Sigmoid colon (tissue), 7 donors: ENCODE measurements at places on chromosomes 1 and 21. TPM values are rescaled to one million over a fixed set of nuclear protein-coding genes. Genes with fewer than 3 reads are reported as not detected.
A peak's percentile ranks its signal among the peaks of the same experiment; 100 is the strongest.

DNA sequence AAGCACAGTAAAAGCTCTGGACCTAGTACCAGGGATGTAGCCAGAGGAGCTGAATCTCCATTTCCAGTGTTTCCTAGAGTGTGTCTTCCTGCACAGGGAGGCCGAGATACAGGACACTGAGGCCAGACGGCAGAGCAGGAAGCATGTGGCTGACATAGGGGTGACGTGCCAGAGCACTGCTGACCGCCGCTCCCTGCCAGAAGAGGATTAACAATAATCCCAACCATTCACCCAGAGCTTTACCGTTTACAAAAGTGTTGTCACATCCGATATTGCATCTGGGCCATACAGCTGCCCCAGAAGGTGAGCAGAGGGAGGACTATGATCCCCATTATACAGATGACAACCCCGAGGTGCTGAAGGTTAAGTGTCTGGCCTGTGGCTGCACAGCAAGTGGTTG is 5.8 kb upstream of the CLDN19 start:
- no peak overlapping the region for H3K27ac ChIP-seq
- peaks cover 19% of the 10 kb centered on the region for H3K36me3 ChIP-seq
- DNase-seq, result no peak

DNA sequence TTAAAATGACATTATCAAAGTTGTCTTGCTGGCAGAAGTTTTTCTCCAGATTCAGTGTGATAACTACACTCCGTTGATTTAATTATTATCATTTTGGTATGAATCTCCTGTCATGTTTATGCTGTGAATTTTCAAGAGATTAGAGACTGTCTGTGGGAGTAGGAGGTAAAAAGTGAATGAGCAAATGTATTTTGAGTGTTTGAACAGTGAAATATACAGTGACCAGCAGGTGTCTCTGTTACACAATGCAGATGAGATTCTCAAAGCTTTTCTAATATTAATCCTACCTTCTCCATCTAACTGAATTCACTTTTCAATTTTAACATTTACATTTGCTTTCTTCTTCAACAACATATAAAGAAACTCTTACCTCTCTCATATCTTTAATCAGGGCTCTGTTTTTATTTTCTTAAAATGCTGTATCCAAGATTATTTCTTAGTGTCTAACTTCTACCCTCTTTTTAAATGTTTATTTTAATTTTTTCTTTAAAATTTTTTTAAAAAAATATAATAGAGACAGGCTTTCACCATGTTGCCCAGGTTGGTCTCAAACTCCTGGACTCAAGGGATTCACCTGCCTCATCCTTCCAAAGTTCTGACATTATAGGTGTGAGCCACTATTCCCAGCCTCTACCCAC is 20.9 kb upstream of the HSPA13 start:
- H3K27me3 ChIP-seq, result no peaks in the 10 kb centered on the region
- H3K4me1 ChIP-seq, result no peaks in the 10 kb centered on the region
- no peaks in the 10 kb centered on the region for H3K36me3 ChIP-seq
- H3K4me3 ChIP-seq, result no peak overlapping the region
- H3K27ac ChIP-seq, result no peak overlapping the region

GRCh38 chr1:49199564-49199963 is 422.9 kb upstream of the BEND5 start:
- no peaks in the 10 kb centered on the region for H3K4me1 ChIP-seq
- H3K4me3 ChIP-seq, result no peak overlapping the region
- no peaks in the 10 kb centered on the region for H3K27me3 ChIP-seq
- DNase-seq, result no peak

Gene SMAP2
- 24.3 TPM for total RNA-seq

DNA sequence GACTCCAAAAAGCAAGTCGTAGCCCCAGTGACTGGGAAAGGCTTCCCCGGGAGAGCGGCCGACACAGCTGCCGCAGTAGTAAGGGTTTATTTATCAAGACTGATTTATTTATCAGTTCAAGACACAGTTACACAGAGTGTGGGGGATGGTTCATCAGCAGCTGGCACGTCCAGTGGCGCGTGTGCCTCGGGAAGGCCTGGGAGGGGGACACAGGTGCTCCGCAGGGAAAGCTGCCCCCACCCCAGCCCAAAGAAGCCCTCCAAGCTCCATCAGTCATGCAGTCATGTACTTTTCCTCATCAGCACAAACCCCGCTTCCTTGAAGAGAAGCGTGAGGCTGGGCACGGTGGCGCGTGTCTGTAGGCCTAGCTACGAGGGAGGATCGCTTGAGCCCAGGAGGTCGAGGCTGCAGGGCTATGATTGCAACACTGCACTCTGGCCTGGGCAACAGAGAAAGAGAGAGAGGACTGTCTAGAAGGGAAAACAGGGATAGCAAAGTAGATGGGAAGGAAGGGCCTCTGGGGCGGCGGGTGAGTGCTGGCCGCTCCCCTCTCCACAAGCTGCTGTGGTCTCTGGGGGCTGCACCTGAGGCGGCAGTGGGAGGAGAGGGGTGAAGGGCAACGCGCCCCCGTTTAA is 53.2 kb downstream of the PRKCZ start:
- H3K4me1 ChIP-seq, result no peaks in the 10 kb centered on the region
- H3K36me3 ChIP-seq, result no peaks in the 10 kb centered on the region

GRCh38 chr1:218425647-218426342 is 80.7 kb downstream of the TGFB2 start:
- no peaks in the 10 kb centered on the region for H3K36me3 ChIP-seq
- no peaks in the 10 kb centered on the region for H3K27me3 ChIP-seq
- H3K4me3 ChIP-seq, result no peak overlapping the region
- DNase-seq, result no peak

GRCh38 chr1:4762146-4762545 is 107.7 kb downstream of the AJAP1 start:
- no peak overlapping the region for H3K4me3 ChIP-seq
- DNase-seq, result no peak
- H3K27ac ChIP-seq, result no peak overlapping the region
- no peaks in the 10 kb centered on the region for H3K4me1 ChIP-seq
- H3K36me3 ChIP-seq, result no peaks in the 10 kb centered on the region

Gene LCE3E
- total RNA-seq, result not detected

Gene AZIN2
- 2.5 TPM for total RNA-seq

DNA sequence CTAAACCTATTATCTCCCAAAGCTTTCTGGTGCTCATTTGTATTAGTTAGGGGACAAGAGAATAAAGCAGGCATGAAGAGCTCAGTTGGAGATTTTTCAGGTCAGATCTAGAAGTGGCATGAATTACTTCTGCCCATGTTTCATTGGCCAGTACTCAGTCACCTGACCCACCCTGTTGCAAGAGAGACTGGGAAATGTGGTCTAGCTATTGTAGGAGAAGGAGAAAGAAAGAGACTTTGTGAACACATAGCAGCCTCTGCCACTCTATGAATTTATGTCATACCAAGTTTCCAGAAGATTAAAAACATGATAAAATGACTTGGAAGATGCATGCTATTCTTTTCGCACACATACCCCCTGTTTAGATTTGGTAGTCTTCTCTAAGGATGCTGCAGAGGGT is 302.3 kb upstream of the RUNX1 start:
- no peak for DNase-seq
- H3K27ac ChIP-seq, result no peak overlapping the region
- no peaks in the 10 kb centered on the region for H3K27me3 ChIP-seq
- H3K4me3 ChIP-seq, result no peak overlapping the region

DNA sequence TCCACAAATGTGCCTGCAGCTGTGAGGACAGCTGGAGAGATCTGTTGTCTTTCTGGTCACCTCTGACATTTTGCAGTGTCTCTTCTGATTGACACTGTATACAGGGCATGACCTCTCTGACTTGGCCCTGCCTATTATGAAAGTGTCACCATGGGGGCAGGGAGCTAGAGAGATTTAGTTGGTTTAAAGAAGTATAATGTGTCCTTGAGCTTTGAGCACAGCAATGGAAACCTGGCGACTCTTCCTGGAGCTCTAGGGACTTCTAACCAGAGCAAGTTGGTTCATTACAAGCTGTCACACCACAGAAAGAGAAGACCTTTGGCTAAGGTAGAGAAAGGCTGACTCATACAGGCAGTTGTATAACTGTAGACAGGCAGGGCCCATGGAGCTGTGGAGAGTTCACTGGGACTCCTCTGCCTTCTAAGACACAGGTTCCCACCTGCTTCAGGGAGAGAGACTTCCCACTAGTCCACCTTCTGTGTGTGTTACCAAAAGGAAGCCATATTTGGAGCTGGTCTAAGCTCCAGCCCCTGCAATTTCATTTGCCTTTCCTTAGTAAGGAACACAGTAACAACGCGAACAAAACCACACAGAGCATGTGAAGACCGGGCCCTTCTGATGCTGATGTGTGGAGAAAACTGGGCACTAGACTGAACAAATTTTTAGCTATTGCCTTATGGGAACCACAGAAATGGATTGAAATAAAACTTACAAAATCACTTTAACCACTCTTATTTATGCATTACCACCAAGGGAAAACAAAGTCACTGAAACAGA is 90.5 kb upstream of the ADAR start:
- H3K4me1 ChIP-seq, result no peaks in the 10 kb centered on the region
- H3K36me3 ChIP-seq, result no peaks in the 10 kb centered on the region
- H3K4me3 ChIP-seq, result no peak overlapping the region
- no peak overlapping the region for H3K27ac ChIP-seq
- no peak for DNase-seq

- H3K36me3 ChIP-seq, result no peaks in the 10 kb centered on the region
- no peak overlapping the region for H3K27ac ChIP-seq
- H3K4me3 ChIP-seq, result no peak overlapping the region
- DNase-seq, result no peak
Observed at GRCh38 chr1:168146160-168146539, 9.4 kb upstream of the GPR161 start.

Gene PSMA5
- 57.6 TPM for total RNA-seq

- no peaks in the 10 kb centered on the region for H3K27me3 ChIP-seq
- no peak overlapping the region for H3K4me3 ChIP-seq
- peaks cover 9% of the 10 kb centered on the region for H3K4me1 ChIP-seq
- H3K27ac ChIP-seq, result peak overlapping the region; percentile 54
Observed at GRCh38 chr1:60983701-60984061, 98.7 kb upstream of the NFIA start.

DNA sequence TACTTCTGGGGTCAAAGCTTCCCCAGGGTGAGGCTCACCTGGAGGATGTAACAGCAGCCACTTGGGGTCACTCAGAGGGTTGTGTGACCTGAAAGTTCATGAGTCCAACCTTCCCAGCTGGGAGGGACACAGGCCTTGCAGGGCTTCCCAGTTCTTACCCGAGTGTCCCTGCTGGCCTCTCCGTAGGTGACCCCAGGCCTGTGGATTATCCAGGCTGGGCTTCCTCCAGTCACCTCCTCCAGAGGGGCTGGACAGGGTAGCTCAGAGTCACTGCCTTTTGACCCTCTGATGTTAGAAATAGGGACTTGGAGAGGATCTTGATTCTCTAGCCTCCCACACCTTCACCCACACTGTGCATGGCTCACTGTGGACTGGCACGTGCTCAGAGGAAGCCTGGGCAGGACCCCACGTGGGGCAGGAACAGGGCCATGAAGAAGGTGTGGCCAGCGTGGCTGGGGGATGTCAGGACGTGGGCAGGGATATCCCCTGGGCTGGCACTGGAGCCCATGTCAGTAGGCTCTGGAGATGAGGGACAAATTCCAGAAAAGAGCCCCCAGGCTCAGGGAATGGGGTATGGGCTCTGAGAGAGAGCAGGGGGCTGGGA is 131.8 kb downstream of the ACTL8 start:
- no peaks in the 10 kb centered on the region for H3K27me3 ChIP-seq
- peaks cover 18% of the 10 kb centered on the region for H3K4me1 ChIP-seq
- H3K27ac ChIP-seq, result no peak overlapping the region
- no peaks in the 10 kb centered on the region for H3K36me3 ChIP-seq

DNA sequence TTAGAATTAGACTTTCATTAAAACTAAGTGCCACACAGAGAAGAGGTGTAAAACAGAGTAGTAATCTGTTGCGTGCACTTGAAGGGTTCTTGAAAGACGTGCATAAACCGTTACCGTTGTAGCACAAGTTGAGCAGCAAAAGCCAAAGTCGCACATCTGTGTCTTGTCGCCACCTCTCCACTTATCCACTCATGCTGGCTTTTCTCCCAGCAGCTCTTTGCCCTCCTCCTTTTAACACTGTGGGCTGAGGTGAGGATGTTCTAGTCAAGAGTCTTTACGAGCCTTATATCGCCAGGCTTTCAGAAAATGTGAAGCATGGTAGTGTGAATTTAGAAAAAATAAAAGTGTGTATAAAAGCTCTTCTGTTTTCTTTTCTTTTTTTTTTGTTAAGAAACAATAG is 48.0 kb downstream of the NR5A2 start:
- peaks cover 10% of the 10 kb centered on the region for H3K4me1 ChIP-seq
- no peak overlapping the region for H3K4me3 ChIP-seq
- H3K27ac ChIP-seq, result no peak overlapping the region

GRCh38 chr1:14233510-14233909 is 365.0 kb upstream of the KAZN start:
- no peak overlapping the region for H3K27ac ChIP-seq
- no peaks in the 10 kb centered on the region for H3K36me3 ChIP-seq
- DNase-seq, result no peak
- H3K4me1 ChIP-seq, result no peaks in the 10 kb centered on the region
